ENCODE measurements at places on chromosomes 4 and X.

- no peak for DNase-seq
These were observed 422.5 kb upstream of the FSTL5 start for GRCh38 chr4:162586266-162586665.

GRCh38 chrX:139842326-139843185, 90.3 kb downstream of the ATP11C start:
- no peak for DNase-seq

GRCh38 chr4:1279253-1279652, 10.4 kb upstream of the MAEA start:
- no peak for DNase-seq

GRCh38 chr4:25953740-25954139, 39.7 kb downstream of the SMIM20 start:
- DNase-seq = no peak

DNA sequence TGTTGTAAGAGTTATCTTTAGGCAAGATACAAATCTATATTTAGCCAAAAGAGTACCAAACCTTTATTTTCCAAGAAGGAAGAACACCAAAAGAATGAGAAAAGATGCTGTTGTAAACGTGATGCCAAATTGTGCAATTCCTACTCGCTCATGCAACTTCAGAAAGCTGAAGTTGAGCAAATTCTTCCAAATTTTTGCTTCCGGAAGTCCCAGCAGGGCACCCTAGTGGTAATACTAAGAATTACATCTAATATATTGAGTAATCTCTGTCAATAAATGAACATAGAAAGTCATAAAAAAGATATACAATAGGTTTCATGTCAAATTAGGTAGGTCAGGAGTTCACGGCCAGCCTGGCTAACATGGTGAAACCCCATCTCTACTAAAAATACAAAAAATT, 36.0 kb upstream of the SMARCAD1 start:
- no peak for DNase-seq

DNA sequence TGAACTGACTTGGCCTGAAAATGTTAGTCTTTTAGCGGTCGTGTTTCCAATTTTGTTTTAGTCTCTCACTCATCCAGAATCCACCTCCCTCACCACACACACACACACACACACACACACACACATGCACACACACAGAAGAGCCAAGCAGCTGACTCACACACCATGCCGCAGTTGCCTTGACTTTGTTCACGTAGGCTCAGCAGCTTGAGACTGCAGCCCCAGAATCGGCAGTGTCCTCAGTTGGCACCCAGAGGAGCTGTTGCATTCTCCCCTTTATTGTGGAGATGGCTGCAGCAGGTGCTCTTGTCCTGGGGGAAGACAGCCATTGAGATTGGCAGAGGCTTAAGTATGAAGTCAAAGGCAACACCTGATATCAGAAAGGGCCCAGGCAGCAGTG, 20.9 kb upstream of the XPNPEP2 start:
- no peak for DNase-seq

DNA sequence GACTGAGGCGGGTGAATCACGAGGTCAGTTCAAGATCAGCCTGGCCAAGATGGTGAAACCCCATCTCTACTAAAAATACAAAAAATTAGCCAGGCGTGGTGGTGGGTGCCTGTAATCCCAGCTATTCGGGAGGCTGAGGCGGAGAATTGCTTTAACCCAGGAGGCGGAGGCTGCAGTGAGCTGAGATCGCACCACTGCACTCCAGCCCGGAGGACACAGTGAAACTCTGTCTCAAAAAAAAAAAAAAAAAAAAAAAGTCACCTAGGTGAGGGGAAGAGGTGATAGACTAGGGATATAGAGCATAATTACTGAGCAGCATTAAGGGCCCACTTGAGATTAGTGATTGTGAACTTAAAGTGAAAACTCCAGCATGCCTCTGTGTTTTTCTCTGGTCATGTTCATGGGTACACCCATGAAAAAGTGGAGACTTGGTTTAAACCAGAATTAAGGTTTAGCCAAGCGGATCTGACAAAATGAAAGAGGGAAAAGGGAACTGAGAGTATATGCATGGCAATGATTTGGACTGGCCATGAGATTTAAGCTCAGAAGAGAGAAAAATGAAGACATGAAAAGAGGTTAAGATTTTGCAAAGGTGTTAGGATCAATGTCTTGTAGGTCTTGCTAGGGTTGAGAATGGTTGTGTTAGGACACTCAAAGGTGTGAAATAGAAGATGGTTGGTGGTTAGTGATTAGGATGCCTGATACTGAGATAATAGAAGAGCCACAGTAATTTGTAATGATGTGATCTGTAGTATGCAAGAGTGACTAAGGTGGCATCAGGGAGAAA, 105.0 kb downstream of the RAB28 start:
- DNase-seq = no peak

DNA sequence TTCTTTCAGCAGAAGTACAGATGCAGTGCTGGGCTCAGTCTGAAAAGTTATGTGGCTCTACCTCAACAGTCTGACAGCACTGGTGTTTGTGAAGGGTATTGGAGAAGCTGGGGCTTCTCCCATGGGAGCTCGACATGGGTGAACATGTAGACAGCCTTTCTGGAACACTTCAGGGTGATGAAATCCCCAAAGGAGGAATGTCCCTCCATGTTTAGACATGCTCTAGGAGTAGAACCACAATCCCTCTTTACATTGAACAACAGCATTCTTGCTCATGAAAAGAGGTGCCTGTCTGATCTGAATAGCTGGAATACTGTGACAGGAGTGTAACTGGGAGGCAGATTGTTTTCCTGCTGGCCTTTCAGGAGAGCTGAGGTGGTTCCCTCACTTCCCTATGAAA, 53.8 kb upstream of the NAP1L2 start:
- no peak for DNase-seq

DNA sequence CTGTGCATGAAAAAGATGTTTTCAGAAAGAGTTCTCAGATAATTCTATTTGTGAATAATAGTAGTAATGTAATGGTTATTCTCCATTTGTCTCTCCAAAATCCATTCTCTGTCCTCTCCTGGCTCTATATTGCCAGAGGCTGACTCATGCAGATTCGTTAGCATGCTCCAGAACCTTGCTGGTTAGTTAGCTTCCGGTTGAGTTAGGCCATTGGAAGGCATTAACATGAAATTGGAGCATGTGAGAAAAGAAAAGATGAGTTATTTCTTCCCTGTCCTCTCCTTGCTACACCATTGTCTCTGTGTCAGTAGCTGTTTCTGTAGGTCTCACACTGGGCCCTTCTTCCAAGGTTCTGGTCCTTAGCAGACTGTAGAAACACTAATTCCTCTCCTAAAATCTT, 23.5 kb upstream of the PRDM8 start:
- no peak for DNase-seq

DNA sequence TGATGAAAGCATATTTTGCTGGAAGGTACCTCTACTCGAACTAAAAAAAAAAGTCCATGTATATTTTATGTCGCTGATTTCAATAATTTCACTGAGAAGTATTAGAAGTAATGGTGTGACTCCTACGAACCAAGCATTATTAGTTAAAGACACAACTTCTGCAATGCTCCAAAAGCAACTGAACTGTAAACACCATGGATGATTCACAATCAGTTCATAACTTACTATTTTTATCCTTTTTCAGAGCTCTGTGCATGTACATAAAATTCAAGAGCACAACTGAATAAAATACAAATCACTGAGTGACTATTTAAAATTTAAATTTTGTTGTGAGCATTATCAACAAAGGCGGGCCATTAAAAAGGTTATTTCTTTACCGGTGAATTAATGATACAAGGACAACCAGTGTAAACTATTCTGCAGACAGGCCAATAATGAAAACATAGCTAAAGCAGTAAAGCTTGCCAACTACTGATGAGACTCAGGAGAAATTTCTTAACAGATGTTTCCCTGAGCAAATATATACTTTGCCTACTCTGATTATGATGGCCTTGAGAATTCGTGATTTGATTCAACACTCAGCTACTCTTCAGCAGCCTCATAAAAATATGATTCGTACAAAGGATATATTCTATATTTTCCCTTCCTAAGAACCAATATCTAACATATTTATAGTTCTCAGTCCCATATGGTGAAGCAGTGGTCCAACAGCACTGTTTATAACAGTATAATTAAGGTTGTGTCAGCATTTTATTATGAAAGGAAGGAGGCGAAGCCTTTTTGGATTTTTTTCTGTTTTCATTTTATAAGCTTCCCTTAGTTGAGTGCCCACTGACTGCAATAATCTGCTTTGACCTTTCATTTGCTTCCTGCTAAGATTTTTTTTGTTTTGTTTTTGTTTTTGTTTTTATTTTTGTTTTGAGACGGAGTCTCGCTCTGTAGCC, 62.8 kb upstream of the NEIL3 start:
- no peak for DNase-seq

- DNase-seq = no peak
These were observed 96.4 kb downstream of the ANXA10 start for GRCh38 chr4:168188754-168189153.

- DNase-seq = no peak
These were observed 24.4 kb upstream of the LAMTOR3 start for GRCh38 chr4:99918656-99919055.

DNA sequence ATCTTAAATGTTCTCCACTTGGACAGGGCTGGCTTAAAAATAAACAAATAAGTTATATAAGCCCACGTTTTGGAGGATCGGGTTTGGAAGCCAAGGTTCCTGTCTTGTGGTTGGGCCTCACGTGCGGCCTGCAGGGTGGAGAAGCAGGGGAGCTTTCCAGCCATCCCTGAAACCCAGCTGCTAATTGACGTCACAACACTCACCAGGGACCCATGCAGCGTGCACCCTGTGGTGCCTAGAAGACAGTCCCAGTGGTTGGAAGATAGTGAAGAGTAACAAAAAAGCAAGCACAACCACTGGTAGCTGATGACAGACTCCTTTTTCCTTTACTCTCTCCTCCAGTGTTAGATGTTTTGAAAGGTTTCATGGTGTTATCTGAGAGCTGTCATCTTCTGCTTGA, 142.0 kb upstream of the RBPJ start:
- no peak for DNase-seq

DNA sequence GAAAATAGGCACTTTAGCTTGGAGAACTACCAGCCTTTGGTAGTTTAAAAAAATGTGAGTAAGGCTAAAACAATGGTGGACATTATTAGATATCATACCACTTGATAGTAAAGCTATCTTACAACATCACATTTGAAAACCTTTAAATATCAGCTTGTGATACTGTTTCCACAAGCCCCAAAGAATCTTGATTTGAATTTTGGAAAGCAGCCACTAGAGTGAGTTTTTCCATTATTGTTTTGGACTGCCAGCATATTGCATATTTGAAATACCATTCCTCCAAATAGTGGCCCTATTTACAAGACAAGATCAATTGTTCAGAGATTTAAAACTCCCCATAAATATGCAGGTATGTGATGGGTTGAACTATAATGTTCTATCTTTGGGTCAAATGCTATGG, 303.0 kb upstream of the PRPS2 start:
- no peak for DNase-seq

- DNase-seq = no peak
These were observed 43.9 kb upstream of the SLC25A4 start for GRCh38 chr4:185099024-185099682.

DNA sequence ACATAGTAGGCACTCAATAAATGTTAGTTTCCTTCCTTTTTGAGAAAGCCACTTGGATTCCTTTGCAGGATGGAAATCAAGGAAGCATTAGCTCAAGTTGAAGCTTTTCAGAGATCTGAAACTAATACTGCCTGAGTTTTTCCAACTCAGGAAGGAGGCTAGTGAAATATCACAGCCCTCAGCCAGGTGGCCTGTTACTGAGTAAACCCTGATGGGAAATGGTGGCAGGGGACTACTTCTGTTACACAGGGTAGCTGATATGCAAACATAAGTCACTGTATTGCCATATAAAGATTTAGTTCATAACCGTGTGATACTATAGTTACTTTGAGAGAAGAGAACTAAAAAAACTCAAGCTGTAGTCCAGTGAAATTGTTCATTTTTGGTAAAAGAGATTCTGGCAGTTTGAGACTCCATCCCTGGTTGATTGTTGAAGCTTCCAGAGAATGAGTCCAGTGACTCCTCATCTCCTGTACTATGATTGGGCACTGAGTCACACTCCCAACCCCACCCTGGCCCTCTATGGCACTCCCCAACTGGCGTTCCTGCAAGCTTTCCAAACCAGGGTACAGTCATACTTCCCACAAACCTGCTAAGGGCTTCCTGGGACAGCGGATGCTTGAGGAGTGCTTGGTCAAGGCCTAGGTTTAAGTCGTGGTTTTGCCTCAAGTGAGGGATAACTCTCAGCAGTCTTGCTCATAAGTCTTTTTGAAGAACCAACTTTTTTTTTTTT, 81.8 kb downstream of the MID1IP1 start:
- DNase-seq = no peak

DNA sequence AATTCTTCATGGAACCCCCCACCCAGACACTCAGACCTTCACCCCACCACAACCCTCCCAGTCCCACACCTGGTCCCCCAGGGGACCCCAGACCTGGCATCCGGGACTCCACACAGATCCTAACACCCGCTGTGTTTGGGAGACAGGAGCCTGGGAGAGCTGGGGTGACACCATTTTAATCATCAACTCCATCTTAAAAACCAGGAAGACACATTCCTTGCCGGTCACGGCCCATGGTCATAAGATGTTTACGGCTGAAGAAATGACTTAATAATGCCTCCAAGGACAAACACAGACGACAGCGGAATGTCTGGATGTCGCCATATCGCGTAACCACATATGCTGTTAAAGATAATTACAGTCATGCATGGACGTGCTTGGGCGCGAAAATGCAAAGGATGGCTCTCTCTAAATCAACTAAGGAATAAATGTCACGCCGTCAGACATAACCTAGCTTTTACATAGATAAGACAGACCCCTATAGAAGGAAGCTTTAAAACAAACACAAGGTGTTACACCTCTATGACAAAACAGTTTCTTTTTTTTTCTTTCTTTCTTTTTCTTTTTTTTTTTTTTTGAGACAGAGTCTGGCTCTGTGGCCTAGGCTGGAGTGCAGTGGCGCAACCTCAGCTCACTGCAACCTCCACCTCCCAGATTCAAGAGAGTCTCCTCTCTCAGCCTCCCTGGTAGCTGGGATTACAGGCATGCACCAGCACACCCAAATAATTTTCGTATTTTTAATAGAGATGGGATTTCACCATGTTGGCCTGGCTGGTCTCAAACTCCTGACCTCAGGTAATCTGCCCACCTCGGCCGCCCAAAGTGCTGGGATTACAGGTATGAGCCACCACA, 2.1 kb upstream of the DHRSX start:
- no peak for DNase-seq

- DNase-seq = no peak
These were observed 186.9 kb upstream of the HS3ST1 start for GRCh38 chr4:11615601-11616000.

Measured in stimulated activated CD8-positive, alpha-beta memory T cell treated with anti-CD3 and anti-CD28 coated beads, Interleukin-12 subunit alpha, Interleukin-12 subunit beta, amount 100 ng/mL, for 1 hour (primary cell).